Activated T-cell treated with anti-CD3 and anti-CD28 coated beads for 1 hour (primary cell): ENCODE measurements at places on chromosomes 2 and 18.

GRCh38 chr2:153499439-153499838, 20.9 kb upstream of the RPRM start:
- DNase-seq, result no peak

GRCh38 chr2:73163483-73164367, 38.6 kb upstream of the NOTO start:
- DNase-seq, result peak; percentile 56

DNA sequence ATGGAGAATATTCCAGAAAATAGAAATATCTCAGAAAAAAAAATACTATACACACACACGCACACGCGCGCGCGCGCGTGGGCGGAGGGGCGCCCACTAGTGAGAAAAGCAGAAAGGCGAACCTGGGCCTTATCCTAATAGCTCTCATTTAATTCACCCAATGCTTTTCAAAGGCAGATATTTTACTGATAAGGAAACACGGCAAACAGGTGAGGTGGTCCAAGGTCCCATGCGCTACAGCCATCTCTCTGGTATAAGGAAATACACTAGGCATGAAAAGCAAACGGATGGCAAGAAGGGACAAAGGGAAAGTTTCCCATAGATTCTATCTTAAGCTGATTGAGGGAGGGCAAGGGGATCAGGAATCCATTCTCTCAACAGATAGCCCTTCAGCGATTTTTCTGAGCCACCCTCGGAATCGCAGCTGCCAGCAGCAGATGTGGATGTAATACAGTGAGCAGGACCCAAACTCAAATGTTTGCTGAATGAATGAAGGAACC, 136.7 kb downstream of the TMEM247 start:
- peak; percentile 10 for DNase-seq

DNA sequence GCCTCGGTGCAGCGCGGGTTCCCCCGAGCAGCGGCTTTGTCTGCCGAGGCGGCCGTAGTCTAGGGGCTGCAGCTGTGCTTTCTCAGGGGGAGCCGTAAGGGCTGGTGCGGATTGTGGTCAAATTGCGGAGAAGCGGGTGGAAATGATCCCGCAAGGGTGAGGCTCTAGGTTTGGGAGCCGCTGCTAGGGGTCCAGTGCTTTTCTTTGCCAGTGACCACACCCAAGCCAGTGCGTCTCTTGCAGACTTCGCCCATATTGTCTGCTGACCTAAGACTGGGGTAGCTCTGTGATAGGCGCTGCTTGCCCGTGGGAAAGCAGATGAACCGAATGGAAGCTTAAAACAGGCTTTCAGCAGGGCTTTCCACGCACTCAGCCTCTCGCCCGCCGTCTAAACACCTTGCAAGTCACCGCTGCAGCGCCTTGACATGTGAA, 2.1 kb downstream of the DPYSL5 start:
- DNase-seq, result no peak

DNA sequence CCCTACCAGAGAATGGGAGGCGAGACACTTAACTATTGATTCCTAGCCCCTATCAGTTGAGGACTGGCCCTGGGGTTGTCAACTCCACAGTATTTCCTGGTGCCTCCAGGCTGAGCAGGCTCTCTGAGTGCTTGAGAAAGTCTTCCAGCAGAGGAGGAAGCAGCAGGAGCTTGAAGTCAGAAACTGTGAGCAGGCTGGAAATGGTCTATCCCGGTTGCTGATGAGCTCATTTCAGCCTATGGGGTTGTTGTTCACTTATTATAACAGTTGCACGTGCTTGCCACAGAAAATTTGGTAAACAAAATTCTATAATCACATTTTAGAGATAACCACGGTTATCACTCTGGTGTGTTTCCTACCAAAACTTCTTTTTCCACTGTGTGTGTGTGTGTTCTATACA, 254.7 kb upstream of the THUMPD2 start:
- no peak for DNase-seq

GRCh38 chr2:168948621-168949212, 47.6 kb downstream of the G6PC2 start:
- DNase-seq, result no peak

GRCh38 chr2:121722479-121722878, 14.2 kb downstream of the NIFK start:
- no peak for DNase-seq
